ENCODE measurements at places on chromosomes 2 and 18.
A peak's percentile ranks its signal among the peaks of the same experiment; 100 is the strongest.

DNA sequence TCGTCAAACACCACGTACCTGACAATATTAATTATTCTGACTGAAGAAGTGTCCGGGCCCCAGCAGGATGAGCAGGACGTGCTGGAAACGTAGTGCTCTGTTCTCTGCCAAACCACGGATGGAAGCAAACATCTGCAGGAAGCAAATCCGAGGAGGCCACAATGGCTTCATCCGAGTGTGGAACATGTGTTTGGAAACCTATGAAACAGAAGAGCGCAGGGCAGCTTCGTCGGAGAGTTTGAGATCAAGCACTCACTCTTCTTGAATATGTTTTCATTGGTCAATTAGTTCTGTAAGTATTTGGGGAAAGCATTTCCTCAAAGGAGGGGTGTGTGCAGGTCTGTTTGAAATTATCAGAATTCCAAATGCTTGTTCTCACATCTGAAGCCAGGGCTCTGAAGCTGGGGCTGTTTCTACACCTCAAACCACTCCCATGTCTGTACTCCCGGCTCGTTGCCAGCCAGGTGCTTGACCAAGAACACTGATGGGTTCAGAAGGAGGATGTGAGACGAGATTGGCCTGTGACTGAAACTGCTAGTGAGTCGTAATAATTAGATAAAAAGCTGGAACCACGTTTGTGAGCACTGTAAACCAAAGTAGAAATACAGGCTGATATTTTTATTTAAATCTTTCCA is 356.6 kb upstream of the SALL3 start:
- no peaks in the 10 kb centered on the region for H3K27me3 ChIP-seq
- DNase-seq = no peak
- no peaks in the 10 kb centered on the region for H3K4me1 ChIP-seq

GRCh38 chr2:237120916-237121315 is 35.2 kb downstream of the COPS8 start:
- H3K4me3 ChIP-seq = no peak overlapping the region
- DNase-seq = no peak
- no peak overlapping the region for H3K27ac ChIP-seq
- no peaks in the 10 kb centered on the region for H3K4me1 ChIP-seq
- no peaks in the 10 kb centered on the region for H3K27me3 ChIP-seq

DNA sequence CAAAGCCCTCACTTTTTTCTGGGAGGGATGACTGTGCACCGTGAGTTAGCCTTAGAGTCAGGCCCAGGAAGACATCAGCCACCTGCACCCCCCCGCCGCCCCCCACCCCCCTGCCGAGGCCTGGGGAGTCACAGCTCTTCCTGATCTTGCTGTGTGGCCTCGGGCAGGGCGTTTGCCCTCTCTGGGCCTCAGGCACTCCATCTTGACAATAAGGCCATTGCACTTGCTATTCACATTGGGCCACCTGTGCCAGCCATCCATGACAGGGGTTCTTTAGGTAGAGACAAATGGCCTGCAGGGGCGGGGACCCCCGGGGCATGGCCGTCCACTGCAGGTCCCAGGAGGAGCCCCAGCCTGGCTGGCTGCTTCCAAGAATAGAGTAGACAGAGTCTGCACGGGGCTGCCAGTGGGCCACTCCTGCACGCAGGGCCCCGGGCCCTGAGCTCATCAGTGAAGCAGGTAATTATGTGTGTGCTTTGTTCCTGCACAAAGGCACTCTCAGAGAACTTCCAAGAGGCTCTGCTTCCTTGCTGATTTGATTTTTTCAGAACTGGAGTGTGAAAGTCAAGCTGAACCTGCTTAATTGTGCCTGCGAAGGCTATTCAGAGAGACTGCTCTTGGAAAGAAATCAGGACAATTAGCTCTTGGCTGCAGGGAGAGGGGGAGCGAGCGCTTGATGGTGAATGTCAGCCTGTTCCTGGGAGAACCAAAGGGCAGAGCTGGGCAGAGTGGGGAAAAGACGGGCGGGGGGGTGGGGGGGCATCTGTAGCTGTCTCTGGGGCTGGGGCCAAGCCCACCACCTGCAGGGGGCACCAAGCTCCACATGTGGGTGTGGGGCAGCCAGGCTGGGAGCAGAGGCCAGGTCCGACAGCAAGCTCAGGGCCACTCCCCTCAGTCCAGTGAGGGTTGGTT is 40.3 kb downstream of the RRM2 start:
- no peak overlapping the region for H3K4me3 ChIP-seq
- no peaks in the 10 kb centered on the region for H3K27me3 ChIP-seq
- H3K4me1 ChIP-seq = no peaks in the 10 kb centered on the region
- DNase-seq = no peak

- no peak overlapping the region for H3K27ac ChIP-seq
- no peak overlapping the region for H3K4me3 ChIP-seq
- DNase-seq = no peak
- peaks cover 5% of the 10 kb centered on the region for H3K27me3 ChIP-seq
Measured at GRCh38 chr2:163207693-163208370, 369.3 kb upstream of the KCNH7 start.

DNA sequence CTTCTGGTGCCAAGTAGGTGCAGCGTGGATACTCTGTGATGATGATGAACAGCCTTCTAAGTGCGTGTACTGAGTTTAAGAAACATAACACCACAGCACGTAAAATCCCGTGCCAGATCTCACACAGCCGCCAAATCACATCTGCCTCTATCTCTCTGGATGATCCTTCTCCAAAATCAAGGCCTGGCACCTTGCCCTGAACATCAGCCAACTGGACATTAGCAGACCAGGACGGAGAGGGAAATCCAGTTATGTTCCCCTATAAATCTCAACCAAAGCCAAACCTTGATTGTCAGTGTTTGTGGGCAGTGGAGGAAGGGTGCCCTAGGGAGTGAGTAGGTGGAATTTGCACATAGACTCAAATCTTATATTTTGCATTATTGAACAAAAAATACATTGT is 164.3 kb downstream of the MIB1 start:
- no peak overlapping the region for H3K4me3 ChIP-seq
- no peaks in the 10 kb centered on the region for H3K27me3 ChIP-seq
- no peaks in the 10 kb centered on the region for H3K36me3 ChIP-seq
- H3K27ac ChIP-seq = no peak overlapping the region

- H3K4me3 ChIP-seq = no peak overlapping the region
- DNase-seq = peak; percentile 80
- H3K4me1 ChIP-seq = peaks cover 2% of the 10 kb centered on the region
- no peaks in the 10 kb centered on the region for H3K27me3 ChIP-seq
- no peaks in the 10 kb centered on the region for H3K36me3 ChIP-seq
Measured at GRCh38 chr2:112686348-112687217, 34.2 kb upstream of the NT5DC4 start.

DNA sequence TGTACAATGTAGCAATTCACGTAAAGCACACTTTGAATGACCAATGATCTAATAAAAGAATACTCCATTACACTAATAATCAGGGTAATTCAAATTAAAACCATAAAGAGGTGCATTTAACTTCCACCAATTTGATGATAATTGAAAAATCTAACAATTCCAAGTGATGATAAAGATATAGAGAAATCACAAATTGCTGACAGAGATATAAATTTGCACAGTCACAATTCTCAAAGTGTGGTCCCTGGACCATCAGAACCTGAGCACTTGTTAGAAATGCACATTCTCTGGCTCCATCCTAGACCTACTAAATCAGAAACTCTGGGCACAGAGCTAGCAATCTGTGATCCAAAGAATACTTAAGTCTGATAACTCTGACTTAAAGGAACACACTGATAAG is 165.8 kb upstream of the DCC start:
- no peak overlapping the region for H3K27ac ChIP-seq
- H3K4me3 ChIP-seq = no peak overlapping the region
- no peaks in the 10 kb centered on the region for H3K4me1 ChIP-seq
- no peaks in the 10 kb centered on the region for H3K36me3 ChIP-seq
- H3K27me3 ChIP-seq = no peaks in the 10 kb centered on the region
- DNase-seq = no peak

Measured in liver (tissue), 10 donors.